ENCODE measurements at places on chromosomes 1 and 21.

DNA sequence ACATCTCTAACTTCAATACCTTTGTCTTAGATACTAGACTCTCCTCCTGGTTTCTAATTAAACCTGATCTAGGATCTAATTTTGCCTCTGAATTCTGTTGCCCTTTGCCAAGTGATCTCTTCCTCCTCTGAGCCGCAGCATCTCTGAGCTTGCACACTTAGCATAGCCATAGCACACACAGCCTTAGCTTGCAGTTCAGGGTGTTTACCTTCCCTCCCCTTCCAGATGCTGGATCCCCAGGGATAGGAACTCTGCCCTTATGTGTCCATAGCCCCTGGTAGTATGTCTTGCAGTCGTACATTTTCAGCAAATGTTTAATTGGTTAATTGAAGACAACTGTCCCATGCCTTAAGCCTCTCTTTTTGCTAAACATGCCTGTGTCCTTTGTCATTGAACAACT lies 30.3 kb downstream of the SELL start:
- H3K36me3 ChIP-seq: no peaks in the 10 kb centered on the region
- H3K4me1 ChIP-seq: no peaks in the 10 kb centered on the region
- peaks cover 3% of the 10 kb centered on the region for H3K27me3 ChIP-seq
- H3K4me3 ChIP-seq: no peak overlapping the region
- no peak for DNase-seq

DNA sequence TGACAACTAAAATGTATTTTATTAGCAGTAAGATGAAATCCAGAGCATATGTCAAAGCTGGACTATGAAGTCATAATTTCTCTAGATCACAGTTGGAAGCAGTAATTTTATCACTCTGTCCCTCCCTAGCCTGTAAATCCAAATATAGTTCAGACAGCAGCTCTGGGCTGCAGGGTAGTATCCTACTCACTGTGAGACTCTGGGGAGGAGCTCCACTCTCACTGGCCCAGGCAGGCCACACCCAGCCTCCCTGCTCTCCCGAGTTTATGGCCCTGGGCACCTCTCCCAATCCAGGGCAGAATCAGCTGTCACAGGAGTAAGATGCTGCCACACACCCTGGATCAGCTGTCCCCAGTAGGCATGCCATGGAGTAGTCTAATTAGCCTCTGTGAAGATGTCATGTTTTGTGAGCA lies 131.1 kb downstream of the HLCS start:
- no peak for DNase-seq
- H3K27ac ChIP-seq: no peak overlapping the region
- H3K36me3 ChIP-seq: no peaks in the 10 kb centered on the region

GRCh38 chr1:41580021-41580420 lies 95.5 kb upstream of the EDN2 start:
- H3K27me3 ChIP-seq: no peaks in the 10 kb centered on the region

DNA sequence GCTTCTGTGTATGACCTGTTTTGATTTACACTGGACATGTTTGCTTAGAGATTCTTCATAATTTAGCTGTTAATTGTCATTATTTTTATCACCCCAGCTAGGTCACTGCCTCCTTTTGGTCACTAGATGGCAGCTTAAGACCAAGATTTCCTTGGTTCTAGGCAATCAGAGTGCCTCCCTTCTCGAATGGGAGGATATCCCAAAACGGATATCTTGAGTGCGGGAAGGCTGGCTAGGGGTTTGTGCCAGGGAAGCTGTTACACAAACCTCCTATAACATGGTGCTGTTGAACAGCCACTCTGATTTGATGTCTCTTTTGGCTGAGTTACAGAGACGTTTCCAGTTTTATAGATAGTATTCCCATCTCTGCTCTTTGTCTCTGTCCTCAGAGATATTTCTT lies 283.5 kb downstream of the S1PR1 start:
- H3K4me1 ChIP-seq: no peaks in the 10 kb centered on the region
- H3K27ac ChIP-seq: no peak overlapping the region
- H3K27me3 ChIP-seq: no peaks in the 10 kb centered on the region
- peak; percentile 12 for DNase-seq
- H3K4me3 ChIP-seq: no peak overlapping the region

DNA sequence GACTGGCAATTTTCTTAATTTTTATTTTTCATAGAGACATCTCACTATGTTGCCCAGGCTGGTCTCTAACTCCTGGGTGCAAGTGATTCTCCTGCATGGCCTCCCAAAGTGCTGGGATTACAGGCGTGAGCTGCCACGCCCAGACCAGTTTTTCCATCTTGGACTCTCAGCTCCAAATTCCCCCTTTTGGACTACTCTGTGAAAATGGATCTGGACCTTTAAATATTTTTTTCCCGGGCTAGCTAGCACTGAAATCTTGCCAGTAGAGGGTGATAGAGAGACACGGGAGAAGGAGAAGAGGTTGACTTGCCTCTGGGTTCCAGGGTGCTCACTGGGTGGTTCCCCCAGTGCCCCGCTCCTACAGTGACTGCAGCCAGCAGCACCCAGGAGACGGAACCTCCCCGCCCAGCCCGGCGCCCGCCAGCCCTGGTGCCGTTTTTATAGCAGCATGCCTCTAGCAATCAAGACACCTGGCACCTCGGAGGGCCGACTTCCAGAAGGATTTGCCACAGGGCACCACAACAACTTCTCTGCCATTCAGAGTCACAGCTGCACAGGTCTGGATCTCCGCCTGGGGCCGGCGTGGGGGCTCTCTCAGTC lies 34.7 kb upstream of the SCCPDH start:
- no peaks in the 10 kb centered on the region for H3K36me3 ChIP-seq
- peak; percentile 62 for DNase-seq
- peak overlapping the region; percentile 28 for H3K4me3 ChIP-seq
- no peaks in the 10 kb centered on the region for H3K27me3 ChIP-seq
- no peak overlapping the region for H3K27ac ChIP-seq

GRCh38 chr1:167182571-167183320 lies 37.9 kb upstream of the POU2F1 start:
- no peak for DNase-seq
- no peaks in the 10 kb centered on the region for H3K36me3 ChIP-seq
- H3K4me3 ChIP-seq: no peak overlapping the region
- no peaks in the 10 kb centered on the region for H3K4me1 ChIP-seq
- H3K27me3 ChIP-seq: no peaks in the 10 kb centered on the region

- DNase-seq: peak; percentile 54
- H3K4me3 ChIP-seq: no peak overlapping the region
- no peak overlapping the region for H3K27ac ChIP-seq
- no peaks in the 10 kb centered on the region for H3K36me3 ChIP-seq
Measured at GRCh38 chr1:184222652-184223052, 164.2 kb upstream of the C1orf21 start.

DNA sequence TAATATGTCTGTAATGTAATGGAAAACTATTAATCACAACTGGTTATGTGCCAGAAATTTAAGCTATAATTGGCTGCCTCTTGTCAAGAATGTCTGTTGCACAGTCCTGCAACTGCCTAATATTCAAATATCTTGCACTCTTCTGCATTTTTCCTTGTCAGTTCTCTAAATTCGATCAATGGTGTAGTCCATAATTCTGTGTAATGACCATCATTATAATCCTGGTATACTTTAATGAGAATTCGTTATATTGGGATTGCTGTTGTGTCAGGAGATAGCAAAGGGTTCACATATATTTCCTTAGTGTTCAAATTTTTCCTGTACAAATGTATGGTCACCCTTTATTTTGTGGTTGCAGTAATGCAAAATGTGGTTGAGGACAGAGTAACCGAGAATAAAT lies 4.8 kb downstream of the NTNG1 start:
- H3K27me3 ChIP-seq: no peaks in the 10 kb centered on the region
- DNase-seq: no peak

DNA sequence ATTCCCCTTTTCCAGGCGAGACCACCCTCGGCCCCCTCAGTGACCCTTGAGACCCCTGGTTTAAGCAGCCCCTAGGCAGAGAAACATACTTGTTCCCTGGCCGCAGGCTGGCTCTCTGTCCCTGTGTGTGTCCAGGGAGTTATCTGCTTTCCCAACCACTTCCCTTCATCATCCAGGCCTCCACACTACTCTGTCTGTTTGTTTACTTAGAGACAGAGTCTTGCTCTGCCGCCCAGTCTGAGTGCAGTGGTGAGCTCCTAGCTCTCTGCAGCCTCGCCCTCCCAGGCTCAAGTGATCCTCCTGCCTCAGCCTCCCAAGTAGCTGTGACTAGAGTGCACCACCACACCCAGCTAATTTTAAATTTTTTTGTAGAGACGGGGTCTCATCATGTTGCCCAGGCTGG lies 5.8 kb upstream of the VWA1 start:
- no peak for DNase-seq
- H3K27me3 ChIP-seq: no peaks in the 10 kb centered on the region
- no peaks in the 10 kb centered on the region for H3K36me3 ChIP-seq
- H3K27ac ChIP-seq: peak overlapping the region; percentile 91
- H3K4me3 ChIP-seq: no peak overlapping the region

- H3K36me3 ChIP-seq: no peaks in the 10 kb centered on the region
- H3K4me1 ChIP-seq: 0 out of 2 replicates have a peak, but pooled peaks cover under 1% of the 10 kb centered on the region
- no peak overlapping the region for H3K4me3 ChIP-seq
- no peak for DNase-seq
- no peak overlapping the region for H3K27ac ChIP-seq
Measured at GRCh38 chr1:201556841-201557571, 18.1 kb downstream of the NAV1 start.

GRCh38 chr1:147109762-147110161 lies 62.5 kb downstream of the PRKAB2 start:
- no peaks in the 10 kb centered on the region for H3K36me3 ChIP-seq
- peaks cover 5% of the 10 kb centered on the region for H3K27me3 ChIP-seq
- DNase-seq: no peak

GRCh38 chr1:15033264-15033663 lies 120.3 kb upstream of the TMEM51 start:
- no peaks in the 10 kb centered on the region for H3K4me1 ChIP-seq
- no peaks in the 10 kb centered on the region for H3K36me3 ChIP-seq
- DNase-seq: no peak
- H3K27ac ChIP-seq: no peak overlapping the region
- no peaks in the 10 kb centered on the region for H3K27me3 ChIP-seq
- no peak overlapping the region for H3K4me3 ChIP-seq

GRCh38 chr1:224433701-224434672 lies 610 bp downstream of the WDR26 start:
- H3K4me1 ChIP-seq: peaks cover 38% of the 10 kb centered on the region
- peaks cover 25% of the 10 kb centered on the region for H3K36me3 ChIP-seq
- no peaks in the 10 kb centered on the region for H3K27me3 ChIP-seq
- peak overlapping the region; percentile 74 for H3K27ac ChIP-seq
- H3K4me3 ChIP-seq: peak overlapping the region; percentile 92
- DNase-seq: no peak

DNA sequence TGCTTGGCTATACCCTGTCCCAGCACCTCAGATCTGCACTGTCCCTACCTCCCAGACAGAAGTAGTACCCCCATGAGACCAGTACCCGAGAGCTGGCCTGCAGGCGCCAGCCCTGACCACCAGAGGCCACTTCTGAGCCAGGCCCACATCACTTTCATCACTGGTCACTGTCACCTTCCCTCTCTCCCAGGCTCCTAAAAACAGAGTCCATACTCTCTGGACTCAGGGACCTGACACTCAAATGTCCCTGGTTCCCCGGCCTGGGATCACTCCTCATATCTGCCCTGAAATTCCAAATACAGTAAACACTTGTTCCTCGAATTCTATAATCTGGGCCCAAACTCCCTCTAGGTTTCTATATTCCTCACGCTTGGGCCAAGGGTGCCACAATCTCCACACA lies 18.7 kb downstream of the TMEM53 start:
- no peak overlapping the region for H3K27ac ChIP-seq
- no peak overlapping the region for H3K4me3 ChIP-seq
- H3K4me1 ChIP-seq: no peaks in the 10 kb centered on the region
- H3K27me3 ChIP-seq: no peaks in the 10 kb centered on the region
- no peaks in the 10 kb centered on the region for H3K36me3 ChIP-seq
- DNase-seq: no peak

GRCh38 chr1:155835548-155835947 lies 21.5 kb downstream of the GON4L start:
- no peaks in the 10 kb centered on the region for H3K36me3 ChIP-seq
- no peaks in the 10 kb centered on the region for H3K27me3 ChIP-seq
- H3K4me3 ChIP-seq: no peak overlapping the region
- peaks cover 3% of the 10 kb centered on the region for H3K4me1 ChIP-seq
- H3K27ac ChIP-seq: no peak overlapping the region
- DNase-seq: no peak

GRCh38 chr1:85465099-85465785 lies at the start of gene DDAH1:
Gene DDAH1 (minus strand): TSS chr1:85465159. CDS start chr1:85465045, 114 bp downstream.
- H3K27ac ChIP-seq: peak within 1 kb of the TSS; percentile 94
- no peaks in the 10 kb centered on the region for H3K36me3 ChIP-seq
- H3K27me3 ChIP-seq: no peaks in the 10 kb centered on the region
- no peak for DNase-seq
- peak within 1 kb of the TSS; percentile 80 for H3K4me3 ChIP-seq
